Choroid plexus epithelial cell (primary cell): ENCODE measurements at places on chromosomes 11 and 22.
A peak's percentile ranks its signal among the peaks of the same experiment; 100 is the strongest.

DNA sequence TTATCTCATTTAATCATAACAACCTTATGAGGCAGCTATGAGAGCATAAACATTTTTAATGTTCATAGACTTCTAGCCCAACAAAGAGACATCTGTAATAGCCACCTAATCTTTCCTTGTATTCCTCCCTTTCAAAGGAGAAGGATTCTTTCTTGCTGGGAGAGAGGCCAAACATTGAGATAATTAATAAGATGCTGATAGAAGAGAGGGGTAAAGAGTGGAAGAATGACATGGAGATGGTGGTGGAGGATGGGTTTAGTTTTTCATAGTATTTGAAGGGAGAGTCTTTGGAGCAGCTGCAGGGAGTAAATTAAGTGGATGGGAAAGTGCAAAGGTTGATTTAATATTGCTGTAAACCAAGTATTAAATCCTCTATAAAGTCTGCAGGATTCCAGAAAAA, 57.9 kb downstream of the ARL14EP start:
- DNase-seq: no peak

DNA sequence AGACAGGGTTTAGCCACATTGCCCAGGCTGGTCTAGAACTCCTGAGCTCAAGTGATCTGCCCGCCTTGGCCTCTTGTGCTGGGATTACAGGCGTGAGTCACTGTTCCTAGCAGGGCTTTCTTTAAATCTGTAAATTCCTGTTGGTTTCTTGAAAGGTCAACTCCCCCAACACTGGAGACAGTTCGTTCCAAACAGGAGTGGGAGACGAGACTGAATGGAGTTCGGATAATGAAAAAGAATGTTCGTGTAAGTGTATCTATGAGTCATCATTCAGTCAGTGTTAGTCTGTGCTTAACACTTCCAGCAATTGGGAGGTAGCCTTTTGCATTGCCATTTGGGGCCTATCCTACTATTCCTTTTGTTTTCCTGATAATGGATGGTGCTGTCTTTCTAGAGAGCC, 10.0 kb upstream of the BACE1-AS start:
- peak; percentile 88 for DNase-seq

DNA sequence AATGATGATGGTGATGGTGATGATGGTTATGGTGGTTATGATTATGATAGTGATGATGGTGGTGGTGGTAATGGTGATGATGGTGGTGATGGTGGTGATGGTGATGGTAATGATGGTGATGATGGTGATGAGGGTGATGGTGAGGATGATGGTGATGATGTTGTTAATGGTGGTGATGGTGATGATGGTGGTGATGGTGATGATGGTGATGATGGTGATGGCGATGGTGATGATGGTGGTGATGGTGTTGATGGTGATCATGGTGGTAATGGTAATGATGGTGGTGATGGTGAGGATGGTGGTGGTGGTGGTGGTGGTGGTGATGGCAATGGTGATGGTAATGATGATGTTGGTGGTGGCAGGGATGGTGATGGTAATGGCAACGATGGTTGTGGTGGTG, 1222.5 kb downstream of the BRD1 start:
- no peak for DNase-seq

DNA sequence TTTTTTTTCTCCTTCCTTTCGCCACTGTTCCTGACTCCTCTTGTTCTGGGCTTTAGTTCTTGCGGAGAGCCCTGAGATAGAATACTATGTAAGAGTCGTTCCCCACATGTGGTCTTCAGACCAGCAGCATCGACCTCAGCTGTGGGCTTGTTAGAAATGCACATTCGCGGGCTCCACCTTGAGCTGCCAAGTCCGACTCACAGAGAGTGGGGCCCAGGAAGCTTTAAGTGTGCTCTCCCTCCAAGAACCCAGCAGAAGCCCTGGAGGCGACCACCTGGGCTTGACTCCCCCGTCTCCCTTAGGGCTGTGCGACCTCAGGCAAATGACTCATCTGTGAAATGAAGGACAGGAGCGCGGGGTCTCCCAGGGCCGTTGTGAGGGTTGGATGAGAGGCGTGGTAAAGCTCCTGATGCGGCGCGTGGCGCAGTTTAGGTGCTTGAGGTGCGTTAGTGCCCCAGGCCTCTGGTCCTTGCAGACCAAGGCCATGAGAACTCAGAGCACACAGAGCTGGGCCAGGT, 18.8 kb downstream of the SAMM50 start:
- no peak for DNase-seq

GRCh38 chr22:22460635-22461034, 47.9 kb downstream of the ZNF280B start:
- peak; percentile 35 for DNase-seq

DNA sequence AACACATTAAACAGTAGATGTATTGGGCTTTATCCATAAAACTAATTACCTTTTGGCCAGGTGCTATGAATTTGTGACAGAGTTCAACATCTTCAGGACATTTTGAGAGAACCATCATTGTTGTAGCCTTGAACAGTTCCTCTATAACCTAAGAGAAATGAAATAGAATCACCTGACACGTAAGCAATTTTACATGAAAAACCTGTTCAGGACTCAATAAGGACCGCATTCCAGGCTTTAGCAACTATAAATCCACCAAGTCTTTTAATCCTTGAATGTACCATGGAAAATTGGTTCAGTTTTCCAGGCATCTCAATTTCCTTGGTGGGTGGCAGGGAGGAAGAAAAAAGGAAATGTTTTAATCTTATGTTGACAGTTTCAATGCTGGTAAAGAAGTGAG, 60.9 kb upstream of the GAB2 start:
- no peak for DNase-seq

GRCh38 chr22:16962501-16962900, 45.5 kb downstream of the GAB4 start:
- DNase-seq: no peak

GRCh38 chr11:66904055-66904454, 47.2 kb downstream of the LRFN4 start:
- DNase-seq: no peak

DNA sequence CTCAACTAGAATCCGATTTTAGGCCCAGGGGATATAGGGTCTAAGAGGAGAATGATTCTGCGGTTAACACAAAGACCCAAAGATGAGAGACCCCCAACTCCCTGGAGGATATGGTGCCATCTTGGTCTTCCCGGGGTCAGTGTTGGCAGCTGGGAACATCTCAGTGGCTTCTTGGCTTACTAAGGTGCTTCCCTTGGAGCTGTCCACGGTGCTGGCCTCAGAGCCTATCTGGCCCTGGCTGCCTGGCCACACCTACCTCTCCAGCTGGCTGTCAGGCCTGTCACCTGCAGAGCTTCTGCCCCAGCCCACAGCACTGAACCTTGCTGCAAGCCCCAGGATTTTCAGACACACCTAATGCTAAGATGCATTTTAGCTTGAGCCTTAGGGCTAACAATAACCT, 70.7 kb upstream of the THY1 start:
- peak; percentile 39 for DNase-seq

GRCh38 chr22:35528927-35529326, 11.7 kb upstream of the RASD2 start:
- DNase-seq: no peak
